ENCODE measurements at places on chromosomes 11 and 22. TPM values are rescaled to one million over a fixed set of nuclear protein-coding genes. Genes with fewer than 3 reads are reported as not detected.

TIGD3 gene
- 0.11 TPM for polyA plus RNA-seq

GGT5 gene
- 4.4 TPM for polyA plus RNA-seq

GLYATL2 gene
- 1.1 TPM for polyA plus RNA-seq

CCDC188 gene
- not detected for polyA plus RNA-seq

OR52B4 gene
- not detected for polyA plus RNA-seq

OR56A1 gene
- polyA plus RNA-seq = not detected

KRTAP5-1 gene
- not detected for polyA plus RNA-seq

DDX25 gene
- not detected for polyA plus RNA-seq

HPX gene
- polyA plus RNA-seq = 0.32 TPM

FGF3 gene
- polyA plus RNA-seq = not detected

C11orf21 gene
- polyA plus RNA-seq = not detected

PHETA2 gene
- 10.6 TPM for polyA plus RNA-seq

ALKBH3 gene
- 35.0 TPM for polyA plus RNA-seq

Data from AG04450 (cell line).